Stimulated activated naive CD4-positive, alpha-beta T cell (primary cell): ENCODE measurements at places on chromosomes 16 and 17.

- no peak for DNase-seq
Measured at GRCh38 chr17:50687200-50688066, 20.3 kb downstream of the ANKRD40 start.

- no peak for DNase-seq
Measured at GRCh38 chr17:81322271-81323082, 27.4 kb upstream of the SLC38A10 start.

DNA sequence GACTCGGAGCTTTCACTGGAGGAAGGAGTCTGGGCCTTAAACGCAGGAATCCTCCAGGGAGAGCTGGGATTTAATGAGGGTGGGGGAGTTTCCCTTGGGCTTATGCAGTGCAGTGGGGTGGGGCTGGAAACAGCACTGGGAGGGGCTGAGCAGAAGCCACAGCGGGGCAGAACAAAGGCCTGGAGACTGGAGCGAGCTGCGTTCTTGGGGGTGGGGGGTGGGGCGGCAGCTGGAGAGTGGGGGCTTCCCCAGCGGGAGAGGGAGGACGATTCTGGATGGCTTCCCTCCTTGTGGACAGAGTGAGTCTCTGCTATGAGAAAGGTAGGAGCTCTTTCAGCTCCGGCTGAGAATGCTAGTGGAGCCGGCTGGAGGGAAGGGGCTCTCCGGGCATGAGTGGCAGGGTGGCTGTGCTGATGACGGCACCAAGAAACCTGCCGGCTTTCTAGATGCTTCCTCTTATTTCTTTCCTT is 406.0 kb downstream of the SEC14L1 start:
- DNase-seq, result no peak

DNA sequence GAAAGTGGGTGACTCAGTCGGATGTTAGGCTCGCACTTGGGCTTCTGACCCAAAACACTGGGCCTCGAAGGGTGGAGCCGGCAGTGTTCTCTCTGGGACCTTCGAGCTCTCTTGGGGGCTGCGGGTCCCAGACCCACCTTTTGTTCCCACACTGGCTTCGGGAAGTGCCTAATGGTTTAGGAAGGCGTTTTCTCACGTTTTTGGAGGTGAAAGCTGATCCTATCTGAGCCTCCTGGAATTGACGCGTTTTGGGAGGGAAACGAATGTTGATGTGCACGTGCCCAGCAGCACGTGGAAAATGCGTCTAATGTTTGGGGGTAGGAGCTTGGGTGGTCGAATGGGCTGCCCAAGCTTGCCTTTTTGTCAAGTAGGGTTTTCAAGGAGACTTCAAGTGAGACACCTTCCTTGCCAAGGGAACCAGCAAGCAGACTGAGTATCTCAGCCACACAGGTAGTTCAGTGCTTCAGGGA is 666 bp downstream of the HGS start:
- DNase-seq, result no peak

GRCh38 chr17:82214012-82214628 is 1.5 kb upstream of the CCDC57 start:
- DNase-seq, result no peak

- DNase-seq, result no peak
Measured at GRCh38 chr17:63838631-63839171, 3.8 kb downstream of the SMARCD2 start.

DNA sequence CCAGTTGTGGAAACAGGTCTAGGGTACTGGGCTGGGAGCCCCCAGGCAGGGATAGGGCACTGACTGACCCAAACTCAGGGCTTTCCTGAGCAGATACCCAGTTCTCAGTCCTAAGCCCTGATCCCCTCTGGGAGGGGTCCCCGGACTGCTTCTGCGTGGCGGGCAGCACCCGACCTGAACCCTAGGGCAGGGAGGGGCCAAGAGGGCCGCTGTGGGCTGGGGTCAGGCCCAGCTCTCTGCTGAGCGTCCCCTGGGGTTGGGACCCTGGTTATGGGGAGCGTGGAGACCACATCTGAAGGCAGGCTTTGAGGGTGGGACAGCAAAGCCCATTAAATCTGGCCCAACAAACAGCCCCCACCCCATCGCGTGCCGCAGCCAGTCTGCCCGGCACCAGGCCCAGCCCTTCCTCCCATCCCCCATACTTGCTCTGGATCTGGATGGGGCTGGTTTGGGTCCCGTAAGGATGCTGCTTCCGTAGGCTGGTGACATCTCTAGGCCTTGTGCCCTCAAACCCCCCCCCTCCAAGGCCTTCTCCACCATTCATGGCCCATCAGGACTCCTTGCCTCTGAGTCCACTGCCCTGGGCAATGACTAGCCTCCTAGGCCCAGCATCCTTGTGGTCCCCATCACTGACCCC is 691 bp upstream of the FAM83G start:
- no peak for DNase-seq

DNA sequence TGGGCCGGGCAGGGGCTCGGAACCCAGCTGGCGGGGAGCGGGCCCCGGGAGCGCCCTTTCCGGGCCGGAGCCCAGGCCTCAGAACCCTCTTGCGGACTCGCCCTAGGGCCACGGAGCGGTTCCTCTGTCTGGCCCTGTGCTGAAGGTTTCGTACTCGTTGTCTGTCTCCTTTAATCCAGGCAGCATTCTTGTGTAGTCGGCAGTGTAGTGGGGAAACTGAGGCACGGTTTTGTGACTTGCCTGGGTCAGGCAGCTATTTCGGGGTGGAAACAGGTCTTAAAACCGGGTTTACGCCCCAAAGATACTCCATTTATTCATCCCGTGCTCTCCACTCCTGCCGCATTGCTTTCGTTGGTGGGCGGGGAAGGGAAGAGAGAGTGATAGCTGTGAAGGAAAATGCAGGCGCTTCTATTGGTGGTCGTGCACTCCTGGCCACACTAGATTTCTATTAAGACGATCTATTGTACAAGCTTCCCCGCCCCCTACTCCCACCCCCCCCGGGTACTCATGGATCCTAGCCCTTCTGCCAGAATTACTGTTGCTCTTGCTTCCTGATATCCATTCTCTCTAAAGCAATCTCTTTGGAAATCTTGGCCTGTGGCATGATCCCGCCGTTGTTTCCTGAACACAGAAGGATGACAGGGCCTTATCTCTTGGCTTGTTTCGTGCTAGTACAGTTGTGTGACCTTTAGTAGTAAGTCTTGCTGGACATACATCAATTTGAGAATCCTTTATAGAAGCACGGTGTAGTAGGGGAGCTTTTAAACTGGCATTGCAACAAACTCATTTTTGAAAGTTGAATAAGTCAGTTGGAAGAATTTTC is 751 bp downstream of the DCAF7 start:
- peak; percentile 32 for DNase-seq

GRCh38 chr16:22859925-22860324 is 46.0 kb downstream of the HS3ST2 start:
- DNase-seq, result no peak

DNA sequence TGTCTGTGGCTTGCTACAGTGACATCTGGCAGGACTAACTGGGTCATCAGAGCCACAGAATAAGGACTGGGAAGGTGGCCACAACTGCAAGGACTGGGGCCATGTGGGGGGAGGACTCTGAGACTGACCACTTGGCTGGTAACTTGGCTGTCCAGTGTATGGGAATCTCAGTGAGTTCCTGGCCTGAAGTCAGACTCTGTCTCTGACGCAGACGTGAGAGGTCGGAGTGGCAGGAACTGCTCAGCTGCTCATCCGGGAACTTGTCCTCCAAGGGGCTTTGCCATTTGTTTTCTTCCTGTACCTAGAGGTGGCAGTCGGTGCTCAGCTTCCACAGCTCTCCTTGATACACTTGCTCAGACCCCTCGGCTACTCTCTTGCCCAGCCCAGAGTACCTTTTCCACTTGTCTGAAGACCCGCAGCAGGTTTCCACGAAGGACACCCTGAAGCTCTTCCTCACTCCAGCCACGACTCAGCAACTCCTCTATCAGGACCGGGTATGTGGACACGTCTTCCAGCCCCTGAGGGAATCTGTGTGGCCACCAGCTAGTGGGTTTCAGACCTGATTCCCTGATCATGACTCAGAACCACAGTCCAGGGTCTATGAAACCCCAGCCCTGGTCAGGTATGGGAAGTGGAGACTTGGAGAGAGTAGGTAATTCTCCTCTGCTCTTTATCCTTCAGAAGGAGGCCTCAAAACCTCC is 7.3 kb upstream of the DPEP3 start:
- no peak for DNase-seq

- DNase-seq, result no peak
Measured at GRCh38 chr17:47603830-47604597, 45.7 kb upstream of the KPNB1 start.

GRCh38 chr16:88951989-88952388 is 25.0 kb downstream of the CBFA2T3 start:
- no peak for DNase-seq

DNA sequence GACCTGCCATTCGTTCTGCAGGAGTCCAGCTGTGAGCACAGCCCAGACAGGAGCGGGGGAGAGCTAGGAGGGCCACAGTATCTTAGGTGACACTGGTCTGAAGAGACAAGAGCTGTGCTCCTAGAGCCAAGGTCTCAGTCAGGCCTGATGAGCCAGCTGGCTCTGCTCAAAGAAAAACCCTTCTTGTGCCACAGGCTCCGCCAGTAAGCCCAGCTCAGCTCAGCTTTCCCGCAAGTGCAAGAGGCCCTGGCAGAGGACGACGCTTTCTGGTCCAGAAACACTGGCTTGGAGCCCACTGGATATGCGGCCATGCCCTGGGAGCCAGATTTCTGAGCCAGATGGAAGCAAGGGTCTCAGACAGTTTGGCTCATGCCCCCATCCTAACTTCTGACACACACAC is 23.9 kb downstream of the PEMT start:
- no peak for DNase-seq

DNA sequence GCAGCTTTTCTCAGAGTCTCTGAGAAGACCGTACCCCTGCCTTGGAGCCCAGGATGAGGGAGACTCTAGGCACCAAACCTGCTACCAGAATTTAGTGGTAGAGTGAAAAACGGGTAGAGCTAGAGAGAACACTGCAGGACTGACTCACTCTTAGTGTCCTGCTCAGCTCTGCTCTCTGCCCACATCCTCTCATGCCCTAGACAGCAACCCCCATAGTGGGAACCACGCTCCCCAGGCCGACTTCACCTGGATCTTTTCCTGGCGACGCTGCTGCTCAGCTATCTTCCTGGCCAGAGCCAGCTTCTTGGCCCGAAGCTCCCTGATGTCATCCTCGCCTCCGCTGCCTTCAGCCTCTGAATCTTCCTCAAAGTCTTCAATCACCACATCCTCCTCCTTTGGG is 26.7 kb downstream of the HIC1 start:
- no peak for DNase-seq
